Neural progenitor cell (in vitro differentiated cells): ENCODE measurements at places on chromosomes 6 and 20. TPM values are rescaled to one million over a fixed set of nuclear protein-coding genes. Genes with fewer than 3 reads are reported as not detected.
A peak's percentile ranks its signal among the peaks of the same experiment; 100 is the strongest.

GRCh38 chr6:1014431-1014807, 297.5 kb upstream of the FOXQ1 start:
- no peaks in the 10 kb centered on the region for H3K36me3 ChIP-seq
- H3K4me1 ChIP-seq, result no peaks in the 10 kb centered on the region
- DNase-seq, result no peak

DNA sequence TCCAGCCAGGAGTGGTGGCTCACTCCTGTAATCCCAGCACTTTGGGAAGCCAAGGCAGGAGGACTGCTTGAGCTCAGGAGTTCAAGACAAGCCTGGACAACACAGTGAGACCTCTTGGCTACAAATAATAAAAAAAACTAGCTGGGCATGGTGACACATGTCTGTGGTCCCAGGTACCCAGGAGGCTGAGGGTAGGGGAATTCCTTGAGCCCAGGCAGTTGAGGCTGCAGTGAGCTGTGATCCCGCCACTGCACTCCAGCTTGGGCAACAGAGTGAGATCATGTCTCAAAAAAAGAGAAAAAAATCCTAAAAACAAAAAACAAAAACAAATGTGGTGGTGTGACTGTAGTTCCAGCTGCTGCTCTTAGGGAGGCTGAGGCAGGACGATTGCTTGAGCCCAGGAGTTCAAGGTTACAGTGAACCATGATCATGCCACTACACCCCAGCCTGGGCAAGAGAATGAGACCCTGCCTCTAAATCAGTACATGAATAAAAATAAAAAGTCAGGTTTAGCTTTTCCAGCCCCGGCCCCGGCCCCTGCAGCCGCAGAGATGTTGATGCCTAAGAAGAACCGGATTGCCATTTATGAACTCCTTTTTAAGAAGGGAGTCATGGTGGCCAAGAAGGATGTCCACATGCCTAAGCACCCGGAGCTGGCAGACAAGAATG, 13.5 kb upstream of the SNRPC start:
- no peaks in the 10 kb centered on the region for H3K36me3 ChIP-seq
- no peak overlapping the region for H3K4me3 ChIP-seq
- H3K4me1 ChIP-seq, result no peaks in the 10 kb centered on the region

GRCh38 chr6:111750753-111751673, 122.2 kb downstream of the FYN start:
- H3K4me3 ChIP-seq, result no peak overlapping the region
- DNase-seq, result peak; percentile 47
- peaks cover 31% of the 10 kb centered on the region for H3K4me1 ChIP-seq
- no peaks in the 10 kb centered on the region for H3K36me3 ChIP-seq
- H3K27ac ChIP-seq, result no peak overlapping the region

GRCh38 chr20:49568278-49569151, 578 bp upstream of the PTGIS start:
- no peaks in the 10 kb centered on the region for H3K36me3 ChIP-seq
- DNase-seq, result peak; percentile 81
- peak overlapping the region; percentile 74 for H3K4me3 ChIP-seq
- peak overlapping the region; percentile 32 for H3K27ac ChIP-seq
- peaks cover 37% of the 10 kb centered on the region for H3K4me1 ChIP-seq

GRCh38 chr20:15913391-15914025, 659.7 kb downstream of the KIF16B start:
- no peak overlapping the region for H3K4me3 ChIP-seq
- no peaks in the 10 kb centered on the region for H3K36me3 ChIP-seq
- H3K27ac ChIP-seq, result no peak overlapping the region
- H3K4me1 ChIP-seq, result no peaks in the 10 kb centered on the region
- no peaks in the 10 kb centered on the region for H3K27me3 ChIP-seq

GRCh38 chr20:62961310-62961783, 8.8 kb downstream of the SLC17A9 start:
- H3K36me3 ChIP-seq, result no peaks in the 10 kb centered on the region
- no peaks in the 10 kb centered on the region for H3K27me3 ChIP-seq
- no peaks in the 10 kb centered on the region for H3K4me1 ChIP-seq
- no peak overlapping the region for H3K4me3 ChIP-seq

The IL17F gene
- total RNA-seq, result not detected in 2 replicates

The RFX6 gene
- total RNA-seq, result not detected in 2 replicates

The SAMD5 gene
- 0.06 and 0.09 TPM in 2 replicates for total RNA-seq

The SPATS1 gene
- total RNA-seq, result 0.25 TPM in 1 of 2 replicates, not detected in the other
